ENCODE measurements at places on chromosomes 5 and 9. TPM values are rescaled to one million over a fixed set of nuclear protein-coding genes. Genes with fewer than 3 reads are reported as not detected.

CCL21 gene
- not detected for total RNA-seq

LRRC19 gene
- total RNA-seq: not detected

SLC28A3 gene
- total RNA-seq: 0.09 TPM

NMUR2 gene
- not detected for total RNA-seq

ACSL6 gene
- 0.09 TPM for total RNA-seq

HSD17B3 gene
- total RNA-seq: not detected

ZDHHC21 gene
- total RNA-seq: 6.3 TPM

NPR3 gene
- 422 TPM for total RNA-seq

DTWD2 gene
- 3.5 TPM for total RNA-seq

FGF1 gene
- 0.92 TPM for total RNA-seq

PRDM9 gene
- not detected for total RNA-seq

TXNDC15 gene
- 192 TPM for total RNA-seq

MAMDC2 gene
- total RNA-seq: 3.0 TPM

CSF2 gene
- not detected for total RNA-seq

All from smooth muscle cell of bladder (primary cell).